ENCODE measurements at places on chromosomes 3 and 15.

DNA sequence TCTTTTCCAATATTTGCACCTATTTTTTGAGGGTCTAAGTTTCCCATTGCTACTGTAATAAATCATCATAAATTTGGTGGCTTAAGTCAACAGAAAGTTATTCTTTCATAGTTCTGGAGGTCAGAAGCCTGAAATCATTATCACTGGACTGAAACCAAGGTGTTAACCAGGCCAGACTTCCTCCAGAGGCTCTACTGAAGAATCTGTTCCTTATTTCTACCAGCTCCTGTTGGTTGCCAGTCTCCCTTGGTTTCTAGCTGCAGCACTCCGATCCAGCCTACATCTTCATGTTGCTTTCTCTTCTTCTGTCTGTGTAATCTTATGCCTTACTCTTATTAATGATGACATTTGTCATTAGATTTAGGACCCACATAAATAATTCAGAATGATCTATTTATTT lies 22.0 kb upstream of the ARPP21 start:
- no peak for DNase-seq

GRCh38 chr3:138220242-138220641 lies 33.1 kb downstream of the ARMC8 start:
- DNase-seq, result no peak

DNA sequence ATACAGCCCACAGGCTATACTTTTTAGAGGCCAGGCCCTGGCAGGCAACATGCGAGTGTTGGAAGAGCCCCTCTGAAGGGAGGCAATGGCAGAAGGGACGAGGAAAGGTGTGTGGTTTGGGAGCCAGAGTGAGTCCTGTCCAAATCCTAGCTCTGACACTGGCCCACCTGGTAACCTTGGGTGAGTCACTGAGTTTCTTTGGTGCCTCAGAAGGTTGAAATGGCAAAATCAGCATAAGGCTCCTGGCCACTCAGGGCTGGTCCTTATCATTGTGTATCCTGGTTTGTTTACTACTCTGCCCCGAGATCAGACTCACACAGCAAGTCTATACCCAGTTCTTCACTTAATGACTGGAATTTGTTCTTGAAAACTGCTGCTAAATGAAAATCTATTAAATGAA lies 71.4 kb upstream of the TLE3 start:
- no peak for DNase-seq

- DNase-seq, result no peak
Observed at GRCh38 chr3:43126536-43126935, 20.7 kb upstream of the POMGNT2 start.

GRCh38 chr3:85726241-85726640 lies 767.5 kb downstream of the CADM2 start:
- DNase-seq, result no peak

DNA sequence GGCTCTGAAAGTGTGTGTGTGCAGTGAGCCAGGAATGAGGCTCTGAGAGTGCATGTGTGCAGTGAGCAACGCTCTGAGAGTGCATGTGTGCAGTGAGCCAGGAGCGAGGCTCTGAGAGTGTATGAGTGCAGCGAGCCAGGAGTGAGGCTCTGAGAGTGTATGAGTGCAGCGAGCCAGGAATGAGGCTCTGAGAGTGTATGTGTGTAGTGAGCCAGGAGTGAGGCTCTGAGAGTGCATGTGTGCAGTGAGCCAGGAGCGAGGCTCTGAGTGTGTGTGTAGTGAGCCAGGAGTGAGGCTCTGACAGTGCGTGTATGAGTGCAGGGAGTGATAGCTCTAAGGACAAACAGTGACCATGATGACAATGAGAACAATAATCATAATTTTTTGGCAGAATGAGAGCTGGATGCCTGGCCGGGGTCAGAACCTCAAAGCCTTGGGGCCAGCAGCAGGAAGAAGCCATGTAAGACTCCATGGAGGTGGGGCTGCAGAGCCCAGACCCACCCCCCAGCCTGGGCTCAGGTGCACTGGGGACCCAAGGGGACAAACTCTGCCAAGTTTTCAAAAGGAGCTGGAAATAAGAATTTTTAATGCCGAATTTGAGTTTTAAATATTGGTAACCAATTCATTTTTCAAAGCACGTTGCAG lies 85.7 kb upstream of the PRR20G start:
- no peak for DNase-seq

DNA sequence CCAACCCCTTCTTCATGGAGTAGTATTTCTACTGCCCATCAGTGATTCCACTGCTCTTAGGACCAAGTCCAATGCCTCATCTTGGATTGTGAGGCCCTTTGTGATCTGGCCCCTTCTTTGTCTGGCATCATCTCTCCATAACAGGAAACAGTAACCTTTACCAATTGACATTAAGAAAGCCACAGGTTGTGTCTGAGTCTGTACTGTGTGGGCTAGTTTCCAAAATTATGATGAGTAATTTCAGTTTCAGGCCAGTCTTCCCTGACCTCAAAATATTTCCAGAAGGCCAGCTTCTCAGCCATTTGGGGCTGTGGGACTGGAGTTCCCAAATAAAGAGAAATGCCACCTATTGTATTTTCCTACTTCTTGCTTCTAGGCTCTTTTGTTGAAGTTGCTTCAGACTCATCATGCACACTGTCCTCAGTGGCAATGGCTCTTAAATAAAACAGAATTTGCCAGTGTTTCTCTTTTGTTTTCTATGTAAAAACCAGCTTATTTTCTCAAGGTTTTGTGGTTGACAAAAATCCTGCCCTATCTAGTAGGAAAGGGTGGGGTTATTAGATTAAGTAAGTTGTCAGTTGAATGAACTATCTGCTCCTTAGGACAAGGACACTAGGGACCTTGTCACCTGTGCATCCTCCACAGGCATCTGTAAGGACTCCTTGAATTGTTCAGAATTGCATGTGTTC lies 47.0 kb upstream of the ACKR4 start:
- no peak for DNase-seq

DNA sequence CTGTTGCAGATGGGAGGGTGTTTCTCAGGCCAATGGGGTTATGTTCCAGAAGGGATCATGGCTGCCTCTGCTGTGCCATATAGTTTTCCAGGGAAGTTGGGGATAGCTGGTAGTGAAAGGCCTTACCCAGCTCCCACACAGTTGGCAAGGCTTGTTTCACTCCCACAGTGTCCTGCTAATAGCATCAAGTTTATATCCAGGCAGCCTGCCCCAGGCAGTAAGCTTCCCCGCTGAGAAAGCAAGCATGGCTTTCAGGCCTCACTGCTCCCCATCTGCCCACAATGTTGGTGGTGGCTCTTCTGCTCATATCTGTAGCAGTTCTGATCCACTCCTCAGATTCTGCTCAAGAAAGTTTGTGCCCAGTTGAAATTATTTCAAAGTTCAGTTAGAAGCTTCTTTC lies 50.9 kb upstream of the DCBLD2 start:
- no peak for DNase-seq

- peak; percentile 43 for DNase-seq
Observed at GRCh38 chr3:42831321-42831713, 22.1 kb downstream of the ACKR2 start.

Measured in left ventricle myocardium inferior (tissue), 1 donor.